ENCODE measurements at places on chromosomes 1 and 21.

DNA sequence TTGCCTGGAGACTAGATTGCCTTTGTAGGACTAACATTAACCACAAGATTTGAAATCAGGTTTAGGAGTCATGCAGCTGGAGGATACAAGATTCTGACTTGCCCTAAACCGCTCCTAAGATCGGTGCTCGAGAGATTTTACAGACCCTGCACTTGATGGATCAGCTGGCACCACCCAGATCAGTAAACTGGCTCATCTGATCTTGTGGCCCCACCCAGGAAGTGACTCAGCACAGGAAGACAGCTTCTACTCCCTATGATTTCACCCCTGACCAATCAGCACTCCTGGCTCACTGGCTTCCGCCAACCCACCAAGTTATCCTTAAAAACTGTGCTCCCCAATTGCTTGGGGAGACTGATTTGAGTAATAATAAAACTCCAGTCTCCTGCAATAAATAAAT is 876 bp upstream of the CATSPERE start:
- no peak for DNase-seq

- no peak for DNase-seq
These were observed 292.8 kb upstream of the B3GALT2 start for GRCh38 chr1:193479187-193479586.

DNA sequence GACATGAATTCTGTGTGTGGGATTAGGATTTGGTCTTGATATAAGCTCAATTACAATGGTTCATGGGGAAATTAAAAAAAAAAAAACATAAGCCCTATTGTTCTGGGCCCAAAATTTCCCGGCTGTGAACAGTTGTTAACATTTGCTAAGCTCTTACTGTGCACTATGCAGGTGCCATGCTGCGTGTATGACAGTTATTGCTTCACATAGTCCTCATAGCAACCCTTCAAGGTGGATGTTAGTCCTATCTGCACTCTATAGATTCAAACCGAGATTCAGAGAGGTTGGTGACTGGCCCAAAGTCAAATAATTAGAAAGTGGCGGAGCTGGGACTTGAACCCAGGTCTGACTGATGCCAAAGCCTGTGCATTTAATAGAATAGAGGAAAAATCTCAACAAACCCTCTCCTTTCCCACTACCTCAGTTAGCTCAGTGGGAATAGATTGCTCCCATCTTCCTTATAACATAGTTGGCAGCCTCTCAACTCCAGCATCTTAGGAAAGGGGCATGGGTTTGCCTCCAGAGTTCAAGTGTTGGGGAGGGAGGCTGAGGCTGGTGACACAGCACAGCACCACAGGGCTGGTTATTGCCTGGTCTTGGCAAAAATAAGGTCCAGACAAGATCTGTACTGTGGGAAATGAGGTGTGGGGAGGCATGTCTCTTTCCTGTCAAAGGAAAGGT is 55.0 kb upstream of the GCLM start:
- DNase-seq, result no peak

GRCh38 chr1:167922611-167923074 is 8.7 kb upstream of the ADCY10 start:
- no peak for DNase-seq

GRCh38 chr1:152479792-152480595 is 30.6 kb upstream of the LCE5A start:
- peak; percentile 65 for DNase-seq

DNA sequence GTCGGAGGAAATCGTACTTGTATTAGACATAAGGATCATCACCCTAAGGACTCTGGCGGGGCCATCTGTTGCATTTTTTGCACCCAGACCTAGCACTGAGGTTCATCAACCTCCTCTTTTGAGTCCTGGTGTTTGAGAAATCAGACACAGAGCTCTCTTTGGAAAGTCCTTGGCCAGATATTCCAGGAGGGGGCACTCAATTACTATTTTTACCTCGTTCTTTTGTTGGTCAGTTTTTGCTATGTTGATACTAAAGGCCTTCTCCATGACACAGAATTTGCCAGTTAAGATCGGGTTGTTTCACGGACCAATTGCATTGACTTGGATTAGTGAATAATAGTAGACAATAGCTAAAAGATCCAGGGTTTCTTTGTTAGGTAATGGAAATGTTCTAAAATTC is 711.2 kb downstream of the KCNT2 start:
- no peak for DNase-seq

- DNase-seq, result no peak
These were observed 682.4 kb downstream of the ADGRL2 start for GRCh38 chr1:82483146-82483545.

- no peak for DNase-seq
These were observed 22.6 kb downstream of the C1orf116 start for GRCh38 chr1:207009945-207010344.

DNA sequence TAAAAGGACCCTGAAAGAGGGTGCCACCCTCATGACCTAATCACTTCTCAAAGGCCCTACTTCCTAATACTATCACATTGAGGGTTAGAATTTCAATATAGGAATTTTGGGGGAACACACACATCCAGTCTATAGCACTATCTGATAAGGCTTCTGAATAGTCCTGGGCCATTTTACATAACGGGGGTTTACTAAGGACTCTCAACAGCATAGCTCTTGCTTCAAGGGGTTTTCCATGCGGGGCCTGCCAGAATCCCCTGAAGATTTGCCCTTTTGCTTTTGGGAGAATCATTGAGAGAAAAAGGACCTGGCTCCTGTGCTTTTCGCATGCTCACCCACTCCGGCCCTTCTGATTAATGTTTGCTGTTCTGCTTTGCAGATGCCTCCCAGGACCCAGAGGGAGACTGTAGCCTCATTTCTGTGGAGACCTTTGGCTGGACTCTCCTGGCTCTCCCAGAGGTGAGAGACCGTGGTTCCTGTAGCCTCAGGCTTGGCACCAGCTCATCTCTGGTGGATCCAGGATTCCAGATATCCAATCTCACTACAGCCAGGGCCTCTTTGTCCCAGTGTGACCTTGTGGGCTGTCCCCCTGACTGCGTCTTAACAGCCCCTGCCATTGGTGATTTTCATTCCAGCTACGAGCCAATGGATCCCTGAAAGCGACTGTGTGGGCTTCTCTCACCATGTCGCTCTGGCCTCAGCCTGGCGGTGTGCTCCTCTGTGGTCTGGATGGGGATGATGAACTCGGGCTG is 72.6 kb downstream of the DDR2 start:
- no peak for DNase-seq

DNA sequence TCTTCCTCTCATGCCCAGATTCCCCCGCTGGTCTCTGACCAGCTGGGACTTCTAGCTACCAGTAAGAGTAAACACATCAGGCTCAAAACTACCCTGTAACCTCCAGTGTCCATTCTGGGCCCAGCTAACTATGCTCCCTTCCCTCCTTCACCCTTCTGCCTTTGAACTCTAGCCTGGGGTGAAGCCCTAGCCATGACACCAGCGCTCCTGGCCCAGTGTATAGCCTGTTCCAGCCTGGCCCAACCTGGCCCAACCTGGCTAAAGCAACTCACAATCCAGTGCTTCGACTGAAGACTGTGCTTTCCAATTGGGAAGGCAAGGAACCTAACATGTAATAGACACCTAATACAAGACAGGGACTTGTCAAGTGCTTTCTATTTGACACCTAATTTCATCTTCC is 27.6 kb downstream of the CSMD2 start:
- no peak for DNase-seq

DNA sequence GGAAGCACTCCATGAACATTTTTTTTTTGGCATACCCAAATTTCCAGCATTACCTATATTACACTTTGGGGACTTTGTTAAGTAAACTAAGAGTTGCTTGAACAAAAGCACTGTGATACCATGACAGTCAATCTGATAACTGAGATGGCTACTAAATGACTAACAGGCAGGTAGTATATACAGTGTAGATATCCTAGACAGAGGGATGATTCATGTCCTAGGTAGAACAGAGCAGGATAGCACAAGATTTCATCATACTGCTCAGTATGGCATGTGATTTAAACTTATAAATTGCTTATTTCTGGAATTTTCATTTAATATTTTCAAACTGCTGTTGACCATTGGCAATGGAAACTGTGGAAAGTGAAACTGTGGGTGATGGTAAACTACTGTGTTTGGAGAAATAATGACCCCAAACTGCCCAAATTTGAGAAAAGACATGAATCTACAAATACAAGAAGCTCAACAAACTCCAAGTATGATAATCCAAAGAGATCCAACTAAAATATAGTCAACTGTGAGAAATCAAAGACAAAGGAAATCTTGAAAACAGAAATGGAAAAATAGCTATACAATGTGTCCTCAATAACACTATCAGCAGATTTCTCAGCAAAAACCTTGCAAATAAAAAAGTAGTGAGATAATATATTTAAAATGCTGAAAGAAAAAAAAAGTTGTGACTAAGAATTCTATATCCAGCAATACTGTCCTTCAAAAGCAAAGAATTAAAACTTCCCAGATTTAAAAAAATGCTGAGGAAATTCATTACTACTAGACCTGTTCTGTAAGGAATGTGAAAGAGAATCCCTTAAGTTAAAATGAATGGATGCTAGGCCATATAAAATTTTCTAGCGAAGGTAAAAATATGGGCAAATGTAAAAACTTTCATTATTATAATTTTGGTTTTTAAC is 410.4 kb downstream of the DUSP10 start:
- no peak for DNase-seq

DNA sequence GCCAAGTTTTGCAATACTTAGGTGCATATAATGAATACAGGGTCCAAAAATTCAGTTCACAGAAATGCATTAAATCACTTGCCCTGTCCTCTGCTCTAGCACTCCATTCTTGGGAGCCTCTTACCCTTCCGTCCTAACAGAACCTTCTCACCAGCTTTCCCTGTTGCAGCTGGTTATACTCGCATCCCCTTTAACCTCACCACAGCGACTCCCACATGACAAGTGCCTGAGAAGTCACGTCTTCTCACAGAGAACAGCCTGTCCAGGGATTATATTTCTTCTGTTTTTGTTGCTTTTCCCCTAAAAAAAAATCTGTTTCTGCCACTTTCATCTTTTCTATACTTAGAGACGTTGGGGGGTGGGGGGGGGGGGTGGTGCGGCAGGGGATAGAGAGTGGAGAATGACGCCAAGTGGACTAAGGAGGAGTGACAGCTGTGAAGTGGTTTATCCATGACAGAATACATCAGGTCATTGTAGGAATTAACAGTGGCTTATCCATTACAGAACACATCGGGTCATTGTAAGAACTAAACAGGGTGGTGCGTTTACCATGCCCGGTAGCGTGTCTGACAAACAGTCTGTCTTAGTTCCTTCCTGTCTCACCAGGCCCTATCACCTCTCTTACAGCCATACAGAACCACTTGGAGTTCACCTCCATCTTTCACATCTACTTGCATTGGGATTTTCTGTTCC is 117.6 kb downstream of the UBE2U start:
- no peak for DNase-seq

- DNase-seq, result no peak
These were observed 171.9 kb downstream of the COL24A1 start for GRCh38 chr1:85984636-85985035.

- no peak for DNase-seq
These were observed 504.1 kb upstream of the PKN2 start for GRCh38 chr1:88179943-88180342.

GRCh38 chr1:116498789-116499628 is 71.8 kb downstream of the CD58 start:
- DNase-seq, result no peak

DNA sequence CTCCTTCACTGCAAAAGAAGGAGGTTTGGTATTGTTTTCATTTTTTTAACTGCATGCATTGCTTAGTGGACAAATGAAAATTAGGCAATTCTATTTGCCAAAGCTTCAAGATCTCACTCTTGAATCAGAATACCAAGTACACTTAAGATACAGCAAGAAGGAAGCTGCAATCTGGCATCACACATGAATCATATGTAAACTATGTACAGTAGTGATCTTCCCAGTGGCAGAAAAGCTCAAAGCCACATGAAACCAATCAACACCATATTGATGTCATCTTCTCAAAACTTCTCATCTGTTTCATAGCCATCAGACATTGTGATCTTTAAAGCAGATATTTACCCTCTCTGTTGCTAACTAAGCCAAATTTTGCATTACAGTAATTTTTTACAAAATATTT is 550.1 kb downstream of the LTN1 start:
- DNase-seq, result no peak

DNA sequence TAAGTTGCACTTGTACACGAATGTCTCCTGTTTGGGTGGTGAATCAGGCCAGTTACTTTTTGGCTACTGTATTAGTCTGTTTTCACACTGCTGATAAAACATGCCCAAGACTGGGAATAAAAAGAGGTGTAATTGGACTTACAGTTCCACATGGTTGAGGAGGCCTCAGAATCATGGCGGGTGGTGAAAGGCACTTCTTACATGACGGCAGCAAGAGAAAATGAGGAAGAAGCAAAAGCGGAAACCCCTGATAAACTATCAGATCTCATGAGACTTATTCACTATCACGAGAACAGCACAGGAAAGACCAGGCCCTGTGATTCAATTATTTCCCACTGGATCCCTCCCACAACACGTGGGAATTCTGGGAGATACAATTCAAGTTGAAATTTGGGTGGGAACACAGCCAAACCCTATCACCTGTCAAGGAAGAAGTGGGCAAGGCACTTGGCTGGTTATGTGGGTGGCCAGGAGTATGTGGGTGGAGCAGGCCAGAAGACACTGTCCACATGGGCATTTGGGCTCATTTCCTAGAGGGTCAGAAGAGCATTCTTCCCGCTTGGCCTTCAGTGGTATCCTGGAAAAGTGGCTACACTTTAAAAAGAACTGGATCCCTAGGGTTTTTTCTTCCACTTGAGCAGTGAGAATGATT is 228.8 kb downstream of the HHAT start:
- DNase-seq, result no peak

DNA sequence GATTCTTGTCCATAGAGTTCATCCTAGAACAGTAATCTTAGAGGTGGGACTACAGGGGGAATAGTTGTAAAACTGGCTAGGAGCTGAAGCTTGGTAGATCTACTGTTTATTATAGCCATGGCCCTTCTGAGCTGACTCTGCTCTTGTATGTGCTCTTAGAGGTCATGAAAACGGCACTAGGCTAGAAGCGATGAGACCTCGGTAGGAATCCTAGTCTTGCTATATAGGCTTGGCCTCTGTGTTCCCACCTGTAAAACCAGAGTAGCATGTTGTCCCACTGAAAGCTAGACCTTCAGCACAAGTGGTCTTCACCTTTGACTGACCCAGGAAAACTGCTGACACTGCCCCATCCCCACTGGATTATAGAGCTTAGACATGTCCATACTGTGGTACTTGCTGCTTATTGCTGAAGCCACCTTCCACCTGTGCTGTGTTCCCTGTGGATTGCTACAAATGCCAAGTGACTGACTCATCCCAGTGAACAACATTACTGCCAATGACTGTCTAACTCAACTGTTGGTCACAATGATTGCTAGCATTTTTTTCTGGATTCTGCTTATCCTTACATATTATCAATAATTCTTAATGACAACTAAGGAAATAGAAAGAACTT is 23.0 kb upstream of the PIGC start:
- DNase-seq, result no peak

DNA sequence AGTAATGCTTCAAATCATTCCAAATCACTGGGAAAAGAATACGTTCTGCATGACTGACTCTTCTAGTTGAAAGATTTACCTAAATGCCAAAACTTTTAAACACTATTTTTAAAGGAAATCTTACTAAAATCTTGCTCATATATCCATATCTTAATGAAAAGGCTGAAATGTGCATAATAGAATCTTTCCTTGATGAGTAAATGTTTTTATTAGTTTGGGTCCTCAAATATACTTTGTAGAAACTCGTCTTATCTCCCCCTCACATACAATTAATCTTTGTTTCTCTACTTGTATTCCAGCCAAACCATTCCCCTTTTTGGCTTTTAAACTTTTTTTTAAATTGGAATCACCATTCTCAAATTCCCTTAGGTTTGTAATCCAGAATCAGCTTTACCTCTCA is 110.2 kb downstream of the NTNG1 start:
- DNase-seq, result no peak

Measured in sciatic nerve (tissue), 2 donors.